Type B pancreatic cell (in vitro differentiated cells): ENCODE measurements at places on chromosomes 4 and X.

GRCh38 chr4:163565226-163566135 is 71.0 kb downstream of the TMA16 start:
- no peak for DNase-seq
- H3K4me3 ChIP-seq, result no peak overlapping the region
- H3K27ac ChIP-seq, result no peak overlapping the region

DNA sequence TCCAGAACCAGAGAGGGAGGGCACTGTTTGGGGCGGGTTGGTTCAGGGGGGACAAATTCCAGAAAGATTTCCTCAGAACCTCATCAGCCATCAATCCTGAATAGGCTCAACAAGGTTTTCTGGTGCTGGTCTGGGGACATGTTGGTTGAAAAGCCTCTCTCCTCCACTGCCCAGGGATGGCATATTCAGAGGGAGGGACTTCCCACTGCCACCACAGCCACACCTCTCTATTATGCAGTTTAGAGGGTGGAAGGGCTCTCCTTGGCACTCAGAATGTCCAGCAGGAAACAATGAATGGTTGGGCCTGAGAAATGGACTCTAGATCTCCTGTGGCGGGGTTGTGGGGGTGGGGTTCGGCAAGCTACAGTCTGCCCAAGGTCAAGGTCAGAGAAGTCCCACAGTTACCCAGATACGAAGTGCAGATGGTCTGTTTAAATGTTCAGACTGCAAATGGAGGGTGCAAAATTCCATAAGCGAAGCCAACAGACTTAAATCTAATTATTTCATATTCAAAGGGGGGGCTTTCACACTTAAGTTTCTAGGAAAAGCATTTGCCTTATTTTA is 70.7 kb downstream of the LEF1 start:
- H3K4me3 ChIP-seq, result no peak overlapping the region
- peaks cover 4% of the 10 kb centered on the region for H3K4me1 ChIP-seq
- H3K36me3 ChIP-seq, result peaks cover 5% of the 10 kb centered on the region
- no peak for DNase-seq
- no peak overlapping the region for H3K27ac ChIP-seq

DNA sequence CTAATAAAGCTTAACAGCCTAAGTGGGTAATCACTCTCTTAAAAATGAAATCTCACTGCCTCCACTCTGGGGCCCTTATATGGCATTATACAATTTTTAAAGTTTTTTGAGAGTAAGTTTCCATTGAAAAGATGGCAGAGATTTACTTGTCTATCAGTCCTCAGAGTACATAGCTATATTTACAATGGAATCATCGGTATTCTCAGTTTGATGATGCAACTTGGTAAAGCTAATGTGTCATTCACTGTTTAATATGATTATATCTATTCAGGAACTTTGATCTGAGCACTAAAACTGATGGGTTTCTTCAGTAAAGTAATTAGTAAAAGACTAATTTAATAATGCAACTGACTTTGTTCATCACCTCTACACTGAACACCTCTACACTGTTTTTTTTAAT is 51.6 kb downstream of the CT47B1 start:
- no peak overlapping the region for H3K27ac ChIP-seq
- no peak overlapping the region for H3K4me3 ChIP-seq
- no peaks in the 10 kb centered on the region for H3K27me3 ChIP-seq
- DNase-seq, result no peak
- no peaks in the 10 kb centered on the region for H3K36me3 ChIP-seq

GRCh38 chr4:35709080-35709479 is 535.2 kb downstream of the ARAP2 start:
- no peaks in the 10 kb centered on the region for H3K36me3 ChIP-seq
- no peaks in the 10 kb centered on the region for H3K4me1 ChIP-seq
- H3K27me3 ChIP-seq, result no peaks in the 10 kb centered on the region
- no peak for DNase-seq
- H3K4me3 ChIP-seq, result no peak overlapping the region

- H3K36me3 ChIP-seq, result no peaks in the 10 kb centered on the region
- H3K4me3 ChIP-seq, result peak overlapping the region; percentile 84
- H3K27me3 ChIP-seq, result peaks cover 46% of the 10 kb centered on the region
- peaks cover 26% of the 10 kb centered on the region for H3K4me1 ChIP-seq
- H3K27ac ChIP-seq, result peak overlapping the region; percentile 26
- no peak for DNase-seq
Observed at GRCh38 chr4:7193030-7193958, 956 bp downstream of the SORCS2 start.
